ENCODE measurements at places on chromosomes 3 and 15.

- DNase-seq: no peak
Measured at GRCh38 chr15:89647191-89647851, 7.9 kb downstream of the KIF7 start.

GRCh38 chr3:126211569-126211968 is 31.2 kb upstream of the ALDH1L1 start:
- DNase-seq: no peak

GRCh38 chr3:122104515-122105194 is 49.5 kb downstream of the CD86 start:
- no peak for DNase-seq

GRCh38 chr15:50883903-50884302 is 24.6 kb upstream of the AP4E1 start:
- peak; percentile 84 for DNase-seq

DNA sequence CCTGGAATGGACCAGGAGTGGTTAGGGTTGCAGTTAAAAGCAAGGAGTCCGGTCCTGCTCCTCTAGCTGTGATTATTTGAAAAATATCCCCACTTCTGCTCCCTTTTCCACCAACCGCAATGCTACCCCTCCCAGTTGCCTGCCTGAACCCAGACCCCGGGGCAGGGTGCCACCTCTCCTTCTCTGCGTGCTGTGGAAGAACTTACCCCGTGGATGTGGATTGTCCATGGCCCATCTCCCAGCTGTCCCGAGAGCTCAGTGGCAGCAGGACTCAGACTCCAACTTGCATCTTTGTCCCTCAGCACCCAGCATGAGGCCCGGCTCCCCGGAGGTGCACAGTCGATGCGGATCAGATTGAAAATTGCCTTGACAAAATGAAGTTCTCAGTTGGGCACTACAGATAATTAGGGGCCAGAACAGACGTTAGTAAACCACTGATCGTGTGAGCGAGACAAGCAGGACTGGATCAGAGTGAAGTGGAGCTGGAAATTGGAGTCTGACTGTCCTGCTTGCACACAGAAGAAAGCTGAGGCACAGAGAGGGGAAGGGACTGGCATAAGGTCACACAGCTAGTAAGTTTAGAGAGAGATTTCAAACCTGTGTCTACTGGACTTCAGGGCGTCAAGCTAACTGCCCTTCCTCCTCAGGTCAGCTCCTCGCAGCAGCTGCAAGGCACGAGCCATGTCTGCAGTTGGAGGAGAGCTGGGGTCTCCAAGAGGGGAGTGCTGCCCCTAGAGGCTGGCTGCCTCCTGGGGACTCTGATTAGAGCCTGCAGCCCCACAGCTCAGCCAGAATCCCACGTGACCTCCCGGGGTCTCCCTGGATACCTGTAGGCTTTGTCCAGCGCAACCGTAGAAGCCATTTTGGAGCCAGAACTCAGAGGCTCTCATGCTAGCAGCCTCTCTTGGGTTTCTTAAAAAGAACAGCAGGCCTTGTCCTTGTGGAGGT is 14.7 kb downstream of the SLC6A1 start:
- DNase-seq: no peak

DNA sequence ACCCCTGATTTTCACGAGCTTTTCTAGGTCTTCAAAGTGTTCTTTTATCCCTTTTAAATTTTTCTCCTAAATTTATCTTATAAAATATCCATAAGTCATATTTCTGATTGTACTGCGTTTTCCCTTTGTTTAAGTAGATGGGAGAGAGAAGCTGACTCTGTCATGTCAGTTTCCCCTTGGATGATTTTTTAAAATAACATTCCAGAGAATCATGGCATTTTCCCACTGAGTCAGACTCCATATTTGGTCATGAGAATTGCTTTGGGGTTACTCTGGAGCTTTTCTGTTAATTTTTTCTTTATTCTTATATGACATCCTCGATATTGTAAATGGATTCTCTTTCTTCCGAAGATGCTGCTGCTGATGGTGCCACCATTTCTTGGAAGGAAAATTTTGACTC is 28.6 kb upstream of the UMPS start:
- no peak for DNase-seq

GRCh38 chr15:64877435-64877834 is 34.3 kb upstream of the ANKDD1A start:
- DNase-seq: no peak

GRCh38 chr15:78979456-78980320 is 34.8 kb upstream of the CTSH start:
- no peak for DNase-seq

DNA sequence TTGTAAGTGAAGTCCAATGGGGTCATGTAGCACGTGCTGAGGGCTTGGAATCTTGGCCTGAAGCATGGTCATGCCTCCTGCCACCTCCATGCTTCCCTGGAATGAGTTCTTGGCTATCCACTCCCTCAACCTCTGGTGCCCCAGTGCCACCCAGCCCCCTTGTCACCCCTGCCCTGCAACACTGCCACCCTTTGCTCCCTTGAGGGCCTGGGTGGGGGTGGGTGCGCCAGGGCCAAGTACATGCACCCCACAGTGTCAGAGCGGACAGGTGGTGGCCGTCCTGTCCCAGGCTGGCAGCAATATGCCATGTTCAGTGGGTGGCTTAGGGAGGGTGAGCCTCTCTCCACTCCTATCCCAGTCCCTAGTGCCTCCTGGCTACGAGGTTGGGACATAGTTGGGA is 27.6 kb upstream of the C15orf39 start:
- no peak for DNase-seq

DNA sequence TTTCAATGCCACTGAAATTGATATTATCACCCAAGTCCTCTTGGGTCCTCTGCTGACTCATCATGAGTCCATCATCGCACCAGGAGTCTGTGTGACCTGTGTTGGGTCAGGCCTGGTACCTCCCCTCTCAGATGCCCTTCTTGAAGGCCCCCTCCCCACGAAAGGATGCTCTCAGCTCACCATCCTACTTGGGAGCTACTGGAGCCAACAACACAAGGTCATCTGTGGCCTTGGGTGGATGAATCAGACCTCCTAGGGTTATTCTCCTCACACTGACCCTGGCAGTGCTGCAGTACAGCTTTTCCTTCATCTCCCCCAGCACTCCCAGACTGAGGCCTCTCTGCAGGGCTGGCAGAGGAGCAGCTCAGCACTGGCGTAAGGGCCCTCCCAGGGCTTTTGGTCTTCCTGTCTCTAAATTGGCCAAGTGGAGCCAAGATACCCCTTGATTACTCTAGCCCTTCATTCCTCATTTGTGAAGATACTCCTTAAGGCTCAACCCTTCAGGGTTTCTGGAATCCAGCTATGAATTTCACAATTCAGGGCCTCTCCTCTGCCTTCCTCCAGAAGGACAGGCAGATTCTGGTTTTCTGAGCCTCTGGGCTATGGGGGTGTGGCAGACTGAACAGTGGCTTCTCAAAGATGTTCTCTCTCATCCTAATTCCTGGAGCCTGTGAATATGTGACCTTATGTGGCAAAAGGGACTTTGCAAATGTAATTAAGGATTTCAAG is 80.7 kb upstream of the GSK3B start:
- no peak for DNase-seq

DNA sequence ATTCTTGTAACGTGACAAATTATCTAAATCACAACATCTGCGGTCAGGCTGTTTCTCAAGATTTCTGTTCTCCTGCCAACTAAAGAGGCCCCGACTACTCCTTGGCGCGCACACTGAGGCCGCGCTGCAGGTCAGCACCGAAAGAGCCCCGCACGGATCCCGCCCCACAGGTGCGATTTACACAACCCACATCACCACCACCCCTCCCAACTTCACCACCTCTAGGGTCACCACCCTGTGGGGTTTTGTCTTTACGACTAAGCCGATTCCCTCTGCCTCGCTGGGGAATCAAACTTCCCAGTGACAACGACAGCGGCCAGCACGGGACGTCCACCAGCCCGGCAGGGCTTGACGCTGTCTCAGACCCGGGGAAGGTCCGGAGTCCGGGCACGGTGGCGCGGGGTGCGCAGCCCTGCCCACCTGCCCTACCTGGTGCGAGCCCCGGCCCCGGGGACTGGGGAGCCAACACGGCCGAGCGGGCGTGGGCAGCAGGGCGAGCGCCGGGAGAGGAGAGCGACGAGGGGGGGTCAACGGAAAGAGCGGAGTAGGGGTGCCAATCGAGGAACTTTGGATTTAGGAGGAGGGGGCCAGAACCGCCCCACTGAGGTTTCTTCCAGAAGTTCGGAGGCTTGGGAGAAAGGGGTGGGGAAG is 764 bp downstream of the UACA start:
- DNase-seq: no peak

DNA sequence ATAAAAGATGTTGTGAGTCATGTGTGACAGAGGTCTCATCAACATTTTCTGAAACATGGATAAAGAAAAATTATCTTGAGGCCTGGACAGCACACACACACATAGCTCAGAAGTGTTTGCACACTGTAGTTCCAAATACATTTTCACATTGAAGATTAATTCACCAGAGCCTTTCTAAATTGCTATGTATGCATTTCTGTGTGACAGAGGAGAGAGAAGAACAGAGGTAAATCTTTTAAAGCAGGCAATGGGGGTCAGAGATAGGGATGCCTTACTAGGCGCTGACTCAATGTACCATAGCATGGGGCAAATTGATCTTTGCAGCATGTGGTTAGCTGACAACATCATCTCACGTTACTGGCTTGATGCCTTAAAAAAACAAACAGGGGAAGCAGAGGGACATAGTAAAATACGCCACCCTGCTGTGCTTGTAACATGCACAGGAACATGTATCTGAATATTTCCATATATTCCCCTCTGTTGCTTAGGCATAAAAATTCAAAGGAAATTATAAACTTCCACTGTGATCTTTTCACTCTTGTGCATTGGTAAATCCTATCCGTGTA is 7.7 kb downstream of the POU1F1 start:
- DNase-seq: no peak

DNA sequence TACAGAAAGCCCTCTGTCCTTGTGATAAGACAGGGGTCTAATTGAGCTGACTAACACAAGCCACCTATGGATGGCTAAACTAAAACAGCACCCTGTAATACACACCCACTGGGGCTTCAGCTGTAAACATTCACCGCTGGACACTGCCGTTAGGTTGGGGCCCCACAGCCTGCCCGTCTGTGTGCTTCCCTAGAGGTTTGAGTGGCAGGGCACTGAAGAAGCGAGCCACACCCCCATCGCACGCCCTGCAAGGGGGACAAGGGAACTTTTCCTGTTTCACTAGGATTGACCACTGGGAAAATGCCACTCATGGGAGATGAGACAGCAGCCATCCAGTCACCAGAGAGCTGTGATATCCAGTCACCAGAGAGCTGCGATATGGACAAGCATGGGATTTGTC is 335.7 kb upstream of the CFAP20DC start:
- no peak for DNase-seq

DNA sequence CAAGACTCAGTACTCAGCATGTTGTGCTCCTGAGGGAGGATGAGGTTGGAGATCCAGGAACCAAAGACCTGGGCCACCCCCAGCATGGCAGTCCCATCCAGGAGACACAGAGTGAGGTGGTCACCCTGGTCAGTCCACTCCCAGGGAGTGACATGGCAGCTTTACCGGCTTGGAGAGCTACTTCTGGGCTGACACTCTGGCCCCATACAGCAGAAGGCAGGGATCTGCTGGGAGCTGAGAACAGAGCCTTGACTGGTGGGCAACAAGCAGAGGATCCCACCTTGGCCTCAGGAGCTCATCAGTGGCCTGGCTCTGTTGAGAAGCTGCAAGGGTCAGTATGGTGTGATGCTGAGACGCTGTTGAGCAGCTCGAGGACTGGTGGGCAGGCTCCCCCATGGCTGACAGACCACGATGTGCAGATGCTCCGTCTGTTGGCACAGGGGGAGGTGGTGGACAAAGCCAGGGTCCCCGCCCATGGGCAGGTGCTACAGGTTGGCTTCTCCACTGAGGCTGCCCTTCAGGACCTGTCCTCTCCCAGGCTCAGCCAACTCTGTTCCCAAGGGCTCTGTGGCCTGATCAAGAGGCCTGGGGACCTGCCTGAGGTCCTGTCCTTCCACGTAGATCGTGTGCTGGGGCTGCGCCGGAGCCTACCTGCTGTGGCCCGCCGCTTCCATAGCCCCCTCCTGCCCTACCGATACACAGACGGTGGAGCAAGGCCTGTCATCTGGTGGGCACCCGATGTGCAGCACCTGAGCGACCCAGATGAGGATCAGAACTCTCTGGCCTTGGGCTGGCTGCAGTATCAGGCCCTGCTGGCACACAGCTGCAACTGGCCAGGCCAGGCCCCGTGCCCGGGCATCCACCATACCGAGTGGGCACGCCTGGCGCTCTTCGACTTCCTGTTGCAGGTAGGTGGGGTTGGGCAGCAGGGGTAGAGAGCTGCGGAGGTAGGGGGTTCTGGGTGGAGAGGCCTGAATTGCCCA is 53.8 kb downstream of the GASK1A start:
- no peak for DNase-seq

Measured in GDM1 (cell line).